ENCODE measurements at places on chromosomes 6 and 20. TPM values are rescaled to one million over a fixed set of nuclear protein-coding genes. Genes with fewer than 3 reads are reported as not detected.

DNA sequence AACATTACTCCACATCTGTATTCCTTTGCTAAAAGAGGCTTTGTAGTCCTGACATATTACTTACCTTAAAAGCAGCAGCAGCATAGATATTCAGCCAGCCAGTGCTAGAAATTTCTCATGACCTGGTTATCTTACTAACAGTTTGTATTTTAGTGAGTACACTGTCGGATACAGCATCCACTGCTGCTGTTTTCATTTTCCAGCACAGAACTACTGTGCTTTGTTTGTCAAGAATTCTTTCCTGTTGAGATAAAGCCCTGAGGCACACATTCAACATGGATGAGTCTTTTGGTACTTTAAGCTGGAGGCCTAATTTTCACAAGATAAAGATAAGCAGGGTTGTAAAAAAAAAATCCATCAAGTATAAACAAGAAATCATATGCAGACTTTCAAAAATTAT, 311.2 kb upstream of the OPRM1 start:
- DNase-seq = no peak

- DNase-seq = peak; percentile 30
These were observed 36.9 kb upstream of the FANCE start for GRCh38 chr6:35415065-35415891.

GRCh38 chr20:41278936-41279335, 38.6 kb downstream of the ZHX3 start:
- DNase-seq = no peak

TP53INP2 gene
- total RNA-seq = 3.8 TPM

DNA sequence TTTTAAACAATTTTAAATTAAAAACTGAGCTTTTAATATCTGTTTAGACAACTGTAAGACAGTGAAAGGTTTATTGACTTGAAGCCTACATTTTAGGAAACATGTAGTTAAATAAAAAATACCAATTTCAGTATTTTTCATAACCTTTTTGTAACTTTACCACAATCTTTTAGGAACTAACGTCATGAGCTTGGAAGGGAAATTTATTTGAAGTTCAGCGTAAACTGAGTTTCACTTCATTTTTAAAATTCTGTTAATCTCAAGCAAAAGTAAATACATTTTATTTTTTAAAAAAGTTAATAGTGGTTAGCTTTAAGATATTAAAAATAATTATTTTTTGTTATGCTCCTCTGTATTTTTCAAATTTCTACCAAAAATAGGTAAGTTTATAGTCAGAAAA, 5.5 kb downstream of the CST7 start:
- no peak for DNase-seq

DNA sequence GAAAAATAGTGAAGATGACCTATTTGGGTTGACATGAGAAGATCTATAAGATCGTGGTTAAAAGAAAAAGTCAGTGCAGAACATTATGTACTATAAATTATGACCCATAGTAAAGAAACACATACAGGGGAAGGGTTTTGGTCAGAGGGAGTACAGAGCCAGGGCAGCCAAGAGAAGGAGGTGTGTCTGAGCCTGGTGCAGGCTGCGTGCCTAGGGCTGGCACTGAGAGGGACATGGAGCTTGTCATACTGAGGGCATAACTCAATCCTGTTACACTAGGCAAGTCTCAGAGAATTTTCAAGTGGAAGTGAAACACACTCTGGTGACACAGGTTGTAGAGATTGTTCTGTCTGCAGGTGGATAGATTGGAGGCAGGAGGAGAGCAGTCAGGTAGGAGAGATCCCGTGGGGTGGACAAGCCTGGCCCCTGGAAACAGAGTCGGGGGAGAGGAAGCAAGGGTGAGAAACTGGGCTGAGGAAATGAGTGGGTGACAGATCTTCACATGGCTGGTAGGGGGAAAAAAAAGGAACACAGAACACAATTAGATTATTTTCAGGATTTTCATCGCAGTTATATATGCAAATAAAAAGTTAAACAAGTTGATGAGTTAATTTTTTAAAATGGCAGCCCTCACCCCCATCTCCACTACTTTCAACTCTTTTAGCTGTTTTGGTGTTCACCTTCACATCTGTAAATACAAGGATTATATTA, 18.5 kb upstream of the RNF39 start:
- DNase-seq = no peak

- DNase-seq = no peak
These were observed 237.7 kb downstream of the DLL1 start for GRCh38 chr6:170052991-170053821.

DNA sequence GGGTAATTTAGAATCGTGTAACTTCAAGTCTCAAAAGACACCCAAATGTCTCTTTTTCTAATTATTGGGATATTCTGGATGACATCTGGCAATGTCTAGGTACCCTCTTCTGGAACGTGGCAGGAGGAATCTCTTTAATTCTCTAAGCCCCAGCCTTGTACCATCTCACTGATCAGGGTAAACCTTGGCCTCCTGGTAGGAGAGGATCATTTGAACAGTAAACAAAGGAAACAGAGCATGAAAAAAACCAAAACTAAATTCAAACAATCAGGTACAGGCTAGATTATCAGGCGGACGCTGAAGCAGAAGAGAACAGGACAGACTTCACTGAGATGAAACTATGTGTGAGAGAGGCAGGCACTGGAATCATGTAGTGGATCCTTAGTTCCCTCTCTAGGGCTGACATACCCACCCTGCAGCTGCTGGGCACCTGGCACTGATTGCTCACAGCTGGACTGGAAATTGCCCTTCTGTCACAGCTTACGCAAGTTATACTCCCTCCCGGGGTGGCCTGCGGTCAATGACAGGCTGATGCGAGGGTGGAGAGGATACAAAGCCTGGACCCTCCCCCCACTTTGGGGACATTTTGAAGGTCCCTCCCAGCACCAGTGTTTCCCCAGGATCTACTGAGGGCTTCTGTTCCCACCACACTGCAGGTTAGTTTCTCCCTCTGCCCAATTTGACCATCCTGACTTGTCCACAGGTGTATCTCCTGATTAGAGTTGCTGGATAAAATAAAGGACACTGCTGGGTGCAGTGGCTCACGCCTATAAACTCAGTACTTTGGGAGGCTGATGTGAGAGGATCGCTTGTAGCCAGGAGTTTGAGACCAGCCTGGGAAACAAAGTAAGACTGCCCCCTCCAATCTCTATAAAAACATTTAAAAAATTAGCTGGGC, 20.6 kb upstream of the ZBTB24 start:
- DNase-seq = no peak

- no peak for DNase-seq
These were observed 16.1 kb downstream of the TTPAL start for GRCh38 chr20:44491635-44492395.

DNA sequence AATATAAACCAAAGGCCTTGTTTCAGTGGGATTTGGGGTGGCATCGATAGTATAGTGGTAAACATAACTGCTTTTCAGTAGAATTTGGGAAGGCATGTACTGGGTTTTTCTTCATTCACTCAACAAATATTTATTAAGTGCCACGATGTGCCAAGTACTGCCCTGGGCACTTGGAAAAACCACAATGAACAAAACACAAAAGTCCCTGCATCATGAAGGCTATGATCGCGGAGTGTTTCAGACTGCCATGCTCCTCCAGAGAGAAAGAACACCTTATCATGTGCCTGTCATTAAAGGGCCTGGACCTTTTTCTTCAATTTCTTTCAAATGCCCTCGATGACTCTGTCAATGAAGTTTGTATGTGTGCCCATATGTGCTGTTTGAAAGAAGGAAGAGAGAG, 59.2 kb upstream of the CEP85L start:
- DNase-seq = no peak

DNA sequence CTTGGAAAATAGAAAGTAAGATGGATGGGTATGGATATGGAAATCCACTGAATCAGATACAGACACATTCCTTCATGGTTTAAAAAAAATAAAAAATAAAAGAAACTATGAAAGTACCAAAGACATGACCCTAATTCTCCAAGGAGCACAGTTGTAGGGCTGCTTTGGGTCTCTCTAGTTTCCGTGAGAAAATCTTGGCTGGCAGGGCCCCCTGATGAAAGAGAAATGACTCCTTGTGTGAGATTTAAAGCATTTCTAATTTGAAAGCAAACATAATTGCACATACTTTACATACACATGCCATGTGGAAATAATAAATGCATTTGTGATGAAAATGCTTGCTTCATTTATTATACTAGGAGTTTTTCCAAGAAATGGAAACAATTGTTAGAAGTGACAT, 593.9 kb upstream of the BTBD3 start:
- DNase-seq = peak; percentile 60

GRCh38 chr6:111406200-111406721, 76.8 kb downstream of the REV3L start:
- DNase-seq = no peak

FANCE gene
- total RNA-seq = 9.4 TPM

GRCh38 chr6:163416557-163417253, 2.2 kb downstream of the QKI start:
- peak; percentile 90 for DNase-seq

DNA sequence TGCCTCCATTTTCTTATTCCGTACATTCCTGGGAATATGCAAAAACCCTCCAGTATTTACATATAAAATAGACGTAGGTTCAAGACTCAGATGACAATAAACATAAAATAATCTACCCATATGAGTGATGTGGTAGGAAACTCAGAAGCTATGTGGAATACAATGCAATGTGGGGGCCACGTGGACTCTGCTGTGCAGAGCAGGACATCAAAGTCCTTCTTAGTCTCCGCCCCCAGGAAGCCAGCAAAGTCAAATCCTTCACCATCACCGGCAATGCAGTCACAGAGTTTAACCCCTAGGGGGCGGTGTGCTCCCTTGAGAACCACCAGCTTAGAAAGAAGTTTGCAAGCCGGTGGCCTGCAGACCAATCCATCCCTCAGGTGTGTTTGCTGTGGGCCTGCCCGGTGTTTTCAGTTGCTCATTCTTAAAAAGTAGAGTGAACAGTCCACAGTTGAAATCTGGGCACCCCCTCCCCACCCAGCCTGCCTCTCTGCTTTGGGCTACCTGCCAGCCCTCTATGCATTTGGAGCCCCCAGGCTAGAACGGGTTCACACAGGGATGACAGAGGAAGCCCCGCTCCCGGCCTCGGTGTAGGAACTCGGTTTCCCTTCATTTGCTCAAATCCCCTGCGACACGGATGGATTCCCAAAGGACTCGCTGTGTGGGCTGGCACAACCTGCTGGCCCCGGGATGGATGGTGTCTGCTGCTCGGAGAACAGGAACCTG, 59.9 kb downstream of the SULF2 start:
- DNase-seq = peak; percentile 24

KHDC1L gene
- 0.39 TPM for total RNA-seq

MMP24 gene
- total RNA-seq = 0.39 TPM

- DNase-seq = no peak
These were observed 911 bp downstream of the ENPP3 start for GRCh38 chr6:131638013-131638412.

GRCh38 chr6:51004380-51004779, 185.7 kb downstream of the TFAP2B start:
- DNase-seq = no peak

DNA sequence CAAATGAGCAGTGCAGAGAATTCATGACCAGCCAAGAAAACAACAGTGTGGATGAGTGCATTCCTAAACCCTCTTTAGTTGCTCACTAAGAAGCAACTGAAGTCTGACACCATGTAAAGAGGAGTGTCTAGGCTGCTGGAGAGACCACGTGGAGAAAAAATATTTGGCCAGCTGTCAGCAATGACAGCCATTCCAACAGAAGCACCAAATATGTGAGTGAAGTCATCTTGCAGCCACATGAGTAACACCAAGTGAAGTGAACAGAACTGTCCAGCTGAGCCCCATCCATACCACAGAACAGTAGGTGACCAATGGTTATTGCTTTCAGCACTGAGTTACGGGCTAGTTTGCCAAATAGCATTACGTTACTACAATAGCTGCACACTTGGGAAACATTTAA, 89.4 kb downstream of the TBXT start:
- peak; percentile 84 for DNase-seq

GRCh38 chr20:18533491-18533890, 25.8 kb downstream of the SEC23B start:
- DNase-seq = no peak

POFUT1 gene
- total RNA-seq = 21.4 TPM

- no peak for DNase-seq
These were observed 27.8 kb downstream of the TNXB start for GRCh38 chr6:32081168-32081990.

GRCh38 chr20:61045876-61046585, 206.0 kb upstream of the CDH4 start:
- DNase-seq = no peak

BMP6 gene
- total RNA-seq = 3.7 TPM

NMBR gene
- total RNA-seq = not detected

DNA sequence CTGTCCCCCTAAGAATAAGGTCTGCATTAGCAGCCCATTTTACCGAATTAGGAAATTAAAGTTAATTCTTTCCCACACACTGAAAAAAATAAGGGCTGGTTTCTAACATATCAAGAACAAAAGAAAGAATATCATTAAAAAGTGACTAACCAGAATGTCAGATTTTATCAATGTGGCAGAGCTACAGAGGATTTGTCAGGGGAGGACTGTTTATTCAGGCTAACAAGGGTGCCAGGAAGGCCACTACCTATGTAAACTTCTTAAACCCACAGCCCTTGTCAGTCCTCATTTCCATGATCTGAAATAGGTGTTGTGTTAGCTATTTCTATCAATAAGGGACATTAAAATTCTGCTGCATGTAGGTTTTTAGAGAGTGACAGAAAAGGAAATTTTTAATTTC, 76.4 kb downstream of the BACH2 start:
- no peak for DNase-seq

CDH4 gene
- 0.10 TPM for total RNA-seq

SLC22A3 gene
- total RNA-seq = 21.4 TPM

MCM9 gene
- 12.1 TPM for total RNA-seq

FRK gene
- 3.6 TPM for total RNA-seq

DNA sequence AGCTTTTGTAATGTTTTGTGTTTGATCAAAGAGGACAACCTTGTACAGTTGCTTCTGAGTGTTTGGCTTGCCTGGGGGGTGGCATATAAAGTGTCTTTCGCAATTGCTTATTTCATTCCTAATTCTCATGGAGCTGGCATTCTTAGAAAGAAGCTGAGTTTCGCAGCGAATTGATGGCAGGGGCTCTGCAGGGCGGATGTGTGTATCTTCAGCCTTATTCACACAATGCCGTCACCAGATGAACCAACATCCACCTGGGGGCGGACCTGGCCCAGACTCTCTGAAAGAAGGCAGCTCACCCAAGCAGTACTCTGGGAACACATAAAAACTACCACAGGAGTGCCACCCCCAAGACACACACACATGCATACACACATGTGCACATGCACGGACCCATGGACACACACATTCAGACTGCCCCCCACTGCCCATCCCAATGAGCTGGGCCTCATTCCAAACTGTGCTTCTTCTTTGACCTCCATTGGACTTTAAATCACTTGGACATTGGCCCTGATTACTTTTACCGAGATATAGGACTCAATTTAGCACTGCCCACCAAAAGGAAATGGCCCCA, 55.4 kb upstream of the FOXQ1 start:
- DNase-seq = no peak

DNA sequence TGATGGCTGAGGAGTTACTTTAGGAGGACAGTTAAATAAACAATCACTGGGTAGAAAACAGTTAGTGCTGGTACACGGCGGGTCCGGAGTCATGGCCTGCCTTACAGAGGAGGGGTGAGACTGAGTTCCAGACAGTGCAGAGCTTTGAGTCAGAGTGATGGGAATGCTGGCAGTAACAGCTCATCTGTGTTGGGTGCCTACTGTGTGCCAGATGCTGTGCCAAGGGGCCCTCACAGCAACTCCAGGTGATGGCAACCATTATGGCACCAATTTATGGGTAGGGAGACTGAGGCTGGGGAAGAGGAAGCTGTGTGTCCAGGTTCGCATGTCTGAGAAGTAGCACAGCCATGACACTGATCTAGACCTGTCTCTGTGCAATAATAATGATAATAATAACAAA, 132.6 kb downstream of the CEBPB start:
- no peak for DNase-seq

GRCh38 chr6:151723152-151723551, 84.3 kb upstream of the ESR1 start:
- no peak for DNase-seq

Measured in skin of body (tissue), 3 donors.